ENCODE measurements at places on chromosomes 3 and 15. TPM values are rescaled to one million over a fixed set of nuclear protein-coding genes. Genes with fewer than 3 reads are reported as not detected.

DNA sequence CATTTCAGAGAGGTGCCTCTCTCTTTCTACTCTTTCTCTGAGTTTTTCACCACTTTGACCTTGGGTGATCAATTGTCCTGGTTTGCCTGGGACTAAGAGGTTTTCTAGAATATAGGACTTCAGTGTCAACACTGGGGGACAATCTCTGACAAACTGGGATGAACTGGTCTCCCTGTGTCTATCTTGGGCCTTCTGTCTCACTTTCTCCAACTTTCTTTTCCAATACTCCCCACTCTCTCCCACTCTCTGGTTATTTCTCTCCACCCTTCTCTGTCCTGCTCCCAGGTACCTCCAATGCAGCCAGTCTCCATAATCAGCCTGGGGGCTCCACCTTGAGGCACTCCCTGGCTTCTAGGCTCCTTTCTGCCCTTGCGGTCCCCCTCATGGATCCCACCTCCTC lies 4.7 kb upstream of the ITGA11 start:
- no peak for DNase-seq

GRCh38 chr3:78855190-78855589 lies 912.6 kb downstream of the ROBO1 start:
- DNase-seq: no peak

GRCh38 chr3:28316226-28316625 lies 32.3 kb upstream of the ZCWPW2 start:
- DNase-seq: no peak

- no peak for DNase-seq
Observed at GRCh38 chr15:90039996-90040395, 38.9 kb downstream of the ZNF710 start.

GRCh38 chr3:107416138-107416537 lies 38.9 kb downstream of the CCDC54 start:
- no peak for DNase-seq

GRCh38 chr3:86051058-86051457 lies 939.9 kb downstream of the VGLL3 start:
- no peak for DNase-seq

GRCh38 chr3:129822241-129822640 lies 71.3 kb downstream of the TMCC1 start:
- DNase-seq: no peak

DNA sequence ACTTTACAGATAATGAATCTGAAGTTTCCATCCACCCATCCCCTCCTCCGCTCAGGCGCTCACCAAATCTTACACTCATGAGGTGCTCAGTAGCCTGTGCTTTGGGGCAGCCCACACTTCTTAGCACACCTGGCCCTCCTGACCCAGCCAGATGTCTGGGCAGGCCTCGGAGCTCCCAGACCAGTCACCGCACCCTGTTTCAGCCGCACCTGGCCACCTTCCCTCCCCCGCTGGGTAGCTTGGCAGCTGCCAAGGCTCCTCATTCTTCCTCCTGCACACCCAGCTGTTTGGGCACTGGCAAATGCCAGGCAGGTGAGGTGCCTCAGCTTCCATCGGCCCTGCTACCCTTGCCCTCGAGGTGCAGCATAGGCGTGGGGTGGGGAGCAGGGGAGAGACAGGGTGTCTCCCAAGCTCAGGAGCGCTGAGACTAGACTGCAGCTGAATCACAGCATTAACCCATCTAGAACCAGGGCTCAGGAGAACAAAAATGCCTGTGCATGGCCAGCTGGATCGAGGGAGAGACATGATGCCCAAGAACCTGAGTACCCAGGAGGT lies 45.8 kb downstream of the CDC25A start:
- DNase-seq: no peak

DNA sequence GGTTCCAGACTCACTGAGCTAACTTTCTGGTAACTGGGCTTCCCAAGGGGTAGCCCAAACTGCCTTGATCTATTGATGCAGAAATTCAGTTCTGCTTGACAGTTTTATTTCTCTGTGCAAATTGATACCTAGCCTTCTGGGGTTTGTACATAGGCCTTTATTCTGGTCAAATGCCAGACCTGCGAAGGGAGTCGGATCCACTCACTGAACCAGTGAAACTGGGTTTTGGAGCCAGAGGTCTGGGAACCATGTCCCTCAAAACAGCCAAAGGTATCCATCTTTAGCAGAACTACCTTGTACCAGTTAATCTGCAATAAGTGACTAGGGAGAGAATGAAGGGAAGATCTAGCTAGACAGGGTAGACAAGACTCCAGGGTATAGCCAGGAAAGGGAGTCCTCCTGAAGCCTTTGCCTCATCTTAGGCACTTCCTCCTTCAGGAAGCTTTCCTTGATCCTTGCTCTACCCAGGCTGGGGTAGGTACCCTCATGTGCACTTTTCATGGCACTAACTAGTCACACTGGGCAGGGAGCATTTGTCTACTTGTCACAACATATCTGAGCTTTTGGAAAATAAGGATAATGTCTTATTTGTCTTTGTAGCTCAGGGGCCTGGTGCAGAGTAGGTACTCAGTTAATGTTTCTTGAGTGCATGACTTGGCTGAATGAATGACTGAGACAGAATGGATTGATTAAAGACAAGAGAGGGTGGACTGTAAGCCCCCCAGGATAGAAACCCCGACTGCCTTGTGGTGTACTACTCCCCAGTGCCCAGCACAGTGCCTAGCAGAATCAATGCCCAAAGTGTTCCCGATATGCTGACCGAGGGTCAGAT lies 1.4 kb upstream of the SNX33 start:
- no peak for DNase-seq

DNA sequence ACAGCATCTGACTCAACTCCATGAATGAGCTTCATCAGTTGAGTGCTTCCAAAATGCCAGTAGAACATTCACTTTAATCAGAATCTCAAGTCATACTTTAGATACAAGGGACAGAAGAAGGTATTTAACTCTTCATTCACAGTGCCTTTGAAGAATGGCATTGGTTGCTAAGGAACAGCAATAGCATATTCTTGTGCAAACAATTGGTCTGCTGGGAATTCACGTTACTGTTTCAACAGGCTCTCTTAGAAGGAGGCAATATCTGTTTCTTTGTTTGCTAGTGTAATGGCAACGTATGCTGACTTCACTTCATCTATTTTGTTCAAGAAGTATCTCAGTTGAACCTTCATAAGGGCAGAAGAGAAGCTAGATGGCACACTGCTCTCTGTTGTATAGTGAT lies 113.9 kb downstream of the TMEM108 start:
- no peak for DNase-seq

DNA sequence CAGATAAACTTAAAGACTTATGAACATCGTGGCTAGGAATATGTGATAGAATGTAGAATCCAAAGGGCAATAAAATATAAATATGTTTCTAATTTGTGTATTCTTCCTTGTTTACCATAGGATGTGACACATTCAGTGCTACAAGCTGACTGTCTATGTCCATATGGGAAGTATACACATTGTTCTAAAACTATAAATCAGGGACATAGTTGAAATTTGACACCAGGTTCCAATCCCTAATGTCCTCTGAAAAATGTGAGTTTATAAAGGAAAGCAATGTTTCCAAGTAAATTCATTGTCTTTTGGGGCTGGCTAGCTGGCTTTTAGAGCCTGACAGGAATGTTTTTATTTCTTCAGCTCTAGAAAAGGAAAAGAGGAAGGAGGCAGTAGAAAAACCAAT lies 273.6 kb downstream of the CNTN4 start:
- no peak for DNase-seq

- DNase-seq: no peak
Observed at GRCh38 chr3:107124885-107125284, 252.4 kb upstream of the CCDC54 start.

DNA sequence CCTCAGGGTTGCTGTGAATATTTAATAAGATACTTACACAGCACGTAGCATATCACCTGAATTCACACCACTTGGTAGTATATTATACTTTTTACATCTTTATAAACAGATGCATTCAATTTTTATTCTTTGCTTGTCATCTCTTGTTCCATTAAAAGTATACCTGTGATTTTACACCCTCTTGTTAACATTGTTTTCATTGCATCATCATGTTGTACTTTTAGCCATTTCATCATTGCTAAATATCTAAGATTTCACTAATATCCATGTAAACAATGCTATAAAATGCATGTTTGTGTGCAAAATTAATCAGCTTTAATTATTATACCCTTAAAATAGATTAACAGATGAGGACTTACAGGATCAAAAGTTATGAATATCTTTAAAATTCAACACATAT lies 155.3 kb downstream of the MEX3B start:
- DNase-seq: no peak

DNA sequence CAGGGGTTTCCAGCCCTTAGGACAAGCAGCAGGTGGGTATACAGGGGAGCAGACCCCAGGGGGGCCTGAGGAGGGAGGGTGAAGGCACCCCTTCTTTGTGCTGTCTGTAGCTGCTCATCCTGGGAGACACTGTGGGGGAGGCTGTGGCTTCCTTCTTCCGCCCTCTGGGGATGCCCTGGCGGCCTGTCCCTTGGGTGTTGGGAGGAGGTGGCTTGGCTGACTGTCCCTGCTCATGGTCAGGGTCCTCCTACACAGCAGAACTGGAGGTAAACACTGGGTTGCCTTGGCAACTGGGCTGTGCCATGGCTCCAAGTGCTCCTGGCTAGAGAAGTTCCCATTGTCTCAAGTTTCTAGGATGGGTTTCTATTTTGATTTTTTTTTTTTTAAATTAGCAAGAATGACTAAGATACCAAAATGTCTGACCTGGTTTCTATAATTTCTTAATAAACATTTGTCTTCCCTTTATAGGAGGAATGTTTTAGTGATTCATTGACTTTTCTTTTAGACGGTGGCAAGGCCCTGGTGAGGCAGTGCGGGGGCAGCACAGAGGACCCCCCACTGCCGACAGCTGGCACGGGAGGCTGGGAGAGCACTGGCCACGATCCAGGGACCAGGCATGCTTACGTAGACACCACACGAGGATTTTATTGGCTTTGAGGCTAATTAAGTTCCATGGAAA lies 12.4 kb downstream of the KLF13 start:
- no peak for DNase-seq

- no peak for DNase-seq
Observed at GRCh38 chr3:151635905-151636304, 97.8 kb upstream of the AADACL2 start.

Gene P2RY12
- 0.57 TPM for polyA plus RNA-seq

Gene HCLS1
- polyA plus RNA-seq: 367 TPM

Gene TM4SF18
- polyA plus RNA-seq: not detected

Gene PDIA3
- polyA plus RNA-seq: 256 TPM

Gene TNFSF10
- polyA plus RNA-seq: 42.9 TPM

Gene SLC12A1
- not detected for polyA plus RNA-seq

Gene MITF
- 0.26 TPM for polyA plus RNA-seq

Measured in naive B cell (primary cell).